Renal pelvis (tissue), 12 donors: ENCODE measurements at places on chromosomes 12 and 14. TPM values are rescaled to one million over a fixed set of nuclear protein-coding genes. Genes with fewer than 3 reads are reported as not detected.

GRCh38 chr14:69430306-69430939 lies 31.9 kb downstream of the SLC39A9 start:
- no peak for DNase-seq

DNA sequence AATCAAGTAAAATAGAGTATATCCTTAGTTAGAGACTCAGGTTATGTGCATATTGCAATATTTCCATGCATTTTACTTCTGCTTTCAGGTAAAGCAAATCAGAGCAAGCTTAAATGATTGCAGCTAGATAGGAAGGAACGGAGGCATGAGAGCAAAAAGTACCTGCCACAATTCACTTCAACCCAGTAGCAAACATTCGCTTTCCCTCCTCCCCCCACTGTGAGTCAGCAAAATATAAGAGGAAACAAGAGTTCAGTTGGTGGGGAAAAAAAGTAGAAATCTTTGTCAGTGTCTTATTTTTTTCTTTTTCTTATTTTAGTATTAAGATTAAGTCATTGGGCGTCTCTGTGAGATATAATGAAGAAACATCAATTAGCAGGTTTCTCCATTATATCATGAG lies 475.4 kb downstream of the NPAS3 start:
- DNase-seq: no peak

DNA sequence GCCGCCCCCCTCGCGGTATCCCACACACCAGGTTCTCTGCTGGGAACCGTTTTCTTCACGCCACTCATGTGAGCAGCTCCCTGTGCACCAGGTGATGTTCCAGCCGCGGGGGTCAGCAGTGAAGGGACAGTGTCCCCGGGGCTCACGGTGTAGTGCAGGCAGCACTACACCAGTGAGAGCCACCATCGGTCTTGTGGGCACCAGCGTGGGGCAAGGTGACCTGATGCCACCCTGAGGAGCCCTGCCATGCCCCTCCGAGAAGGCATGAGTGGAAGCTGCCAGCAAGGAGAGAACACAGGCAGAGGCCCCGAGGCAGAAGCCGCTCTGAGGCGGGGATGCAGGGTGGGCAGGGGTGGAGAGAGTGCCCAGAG lies 11.5 kb upstream of the FBRSL1 start:
- DNase-seq: no peak

- no peak for DNase-seq
Measured at GRCh38 chr12:5102806-5103205, 59.1 kb downstream of the KCNA5 start.

Gene SIRT4
- polyA plus RNA-seq: 4.7 TPM

Gene RPS6KL1
- polyA plus RNA-seq: 1.9 TPM

Gene ZBTB39
- 14.0 TPM for polyA plus RNA-seq
